ENCODE measurements at places on chromosomes 13 and 19. TPM values are rescaled to one million over a fixed set of nuclear protein-coding genes. Genes with fewer than 3 reads are reported as not detected.

DNA sequence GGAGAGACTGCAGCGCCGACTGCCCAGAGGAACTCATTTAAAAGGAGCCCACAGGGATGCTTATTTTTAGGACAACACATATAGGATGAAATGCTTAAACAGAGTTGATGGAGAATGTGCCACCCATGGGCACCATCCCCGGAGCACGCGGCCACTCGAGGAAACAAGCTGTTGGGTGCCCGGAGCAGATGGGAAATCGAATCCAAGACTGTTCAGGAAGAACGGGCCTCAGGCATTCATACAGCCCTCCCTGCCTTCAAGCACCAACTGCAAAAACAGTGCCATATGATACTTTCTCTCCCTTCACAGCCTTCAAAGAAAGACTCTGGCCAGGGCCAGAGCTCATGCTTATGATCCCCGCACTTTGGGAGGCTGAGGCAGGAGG is 40.2 kb downstream of the RAB20 start:
- no peak for DNase-seq

- no peak for DNase-seq
Observed at GRCh38 chr19:58396691-58397532, 1.5 kb downstream of the RNF225 start.

DNA sequence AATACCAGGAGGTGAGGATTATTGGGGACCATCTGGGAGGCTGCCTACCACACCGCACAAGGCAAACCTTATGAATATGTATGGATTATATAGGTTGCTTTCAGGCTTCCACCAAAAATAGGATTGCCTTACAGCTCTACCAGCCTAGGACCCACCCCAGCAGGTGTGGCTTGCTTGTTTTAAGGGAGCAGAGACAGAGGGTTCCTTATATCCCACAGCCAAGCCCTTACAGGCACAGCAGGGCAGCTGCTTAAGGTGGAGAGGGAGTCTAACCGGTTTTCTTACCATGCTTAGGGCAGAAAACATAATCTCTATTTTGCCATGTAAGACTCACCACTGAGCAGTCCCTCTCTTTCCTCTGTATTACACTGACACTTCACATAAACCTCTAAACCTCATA is 16.1 kb upstream of the TTYH1 start:
- no peak for DNase-seq

DNA sequence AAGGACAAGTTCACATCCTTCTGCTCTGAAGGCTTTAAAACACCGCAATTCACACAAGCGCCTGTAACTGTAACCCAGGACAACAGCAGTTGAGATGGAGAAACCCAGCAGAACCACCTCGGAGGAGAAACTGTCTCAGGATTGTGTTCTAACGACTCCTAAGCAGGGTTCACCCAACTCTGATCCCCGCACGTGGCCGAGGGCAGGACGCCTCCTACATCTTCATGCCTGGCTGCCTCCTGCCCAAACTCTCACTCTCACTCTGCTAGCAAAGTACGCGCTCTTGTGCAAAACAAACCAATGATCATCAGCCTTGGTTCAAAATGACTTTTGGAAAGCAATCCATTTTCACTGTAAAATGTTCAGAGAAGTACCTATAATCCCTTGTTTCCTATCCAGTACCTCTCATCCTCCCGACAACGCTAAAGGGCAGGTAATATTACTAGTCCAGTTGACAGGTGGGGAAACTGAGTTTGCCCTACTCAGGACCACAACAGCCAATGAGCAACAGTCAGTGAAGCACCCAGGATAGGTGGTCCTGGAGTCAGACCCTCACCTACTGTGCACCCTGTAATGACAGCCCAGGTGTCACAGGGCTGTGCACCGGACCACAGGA is 25.6 kb downstream of the EPS15L1 start:
- no peak for DNase-seq

DNA sequence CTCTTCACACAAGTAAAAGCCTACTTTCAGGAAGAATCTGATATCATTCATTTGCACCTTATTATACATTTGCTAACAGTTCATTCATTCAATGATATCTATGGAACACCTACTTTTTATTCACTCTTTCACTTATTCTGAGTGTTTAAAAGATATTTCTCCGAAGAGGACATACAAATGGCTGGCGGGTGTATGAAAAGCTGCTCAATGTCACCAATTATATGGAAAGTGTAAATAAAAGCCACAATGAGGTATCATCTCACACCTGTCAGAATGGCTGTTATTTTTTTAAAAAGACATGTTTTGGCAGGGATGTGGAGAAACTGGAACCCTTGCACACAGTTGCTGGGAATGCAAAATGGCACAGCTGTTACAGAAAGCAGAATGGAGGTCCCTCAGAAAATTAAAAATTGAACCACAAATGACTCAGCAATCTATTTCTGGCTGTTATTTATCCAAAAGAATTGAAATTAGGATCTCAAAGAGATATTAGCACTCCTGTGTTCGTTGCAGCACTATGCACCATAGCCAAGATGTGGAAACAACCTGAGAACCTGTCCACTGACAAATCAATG is 127.6 kb upstream of the IRS2 start:
- no peak for DNase-seq

GRCh38 chr13:25857830-25858229 is 194.0 kb downstream of the SHISA2 start:
- no peak for DNase-seq

DNA sequence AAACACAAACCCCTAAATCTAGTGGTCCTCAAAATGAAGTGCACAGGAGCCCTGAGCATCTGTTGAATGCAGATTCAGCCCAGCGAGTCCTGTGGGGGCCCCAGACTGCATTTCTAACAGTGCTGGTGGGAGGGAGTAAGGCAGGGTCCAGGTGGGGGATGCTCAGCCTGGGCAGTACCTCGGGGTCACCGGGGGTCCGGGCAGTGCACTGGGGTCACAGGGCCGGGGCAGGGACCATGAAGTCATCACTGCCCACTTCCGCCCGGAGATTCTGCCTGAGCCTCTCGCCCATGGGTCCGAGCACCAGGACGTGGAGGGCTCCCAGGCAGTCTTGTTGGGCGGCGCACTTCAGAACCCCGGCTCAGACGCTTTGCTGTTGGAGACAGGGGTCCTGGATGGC is 838 bp upstream of the ATP4B start:
- no peak for DNase-seq

DNA sequence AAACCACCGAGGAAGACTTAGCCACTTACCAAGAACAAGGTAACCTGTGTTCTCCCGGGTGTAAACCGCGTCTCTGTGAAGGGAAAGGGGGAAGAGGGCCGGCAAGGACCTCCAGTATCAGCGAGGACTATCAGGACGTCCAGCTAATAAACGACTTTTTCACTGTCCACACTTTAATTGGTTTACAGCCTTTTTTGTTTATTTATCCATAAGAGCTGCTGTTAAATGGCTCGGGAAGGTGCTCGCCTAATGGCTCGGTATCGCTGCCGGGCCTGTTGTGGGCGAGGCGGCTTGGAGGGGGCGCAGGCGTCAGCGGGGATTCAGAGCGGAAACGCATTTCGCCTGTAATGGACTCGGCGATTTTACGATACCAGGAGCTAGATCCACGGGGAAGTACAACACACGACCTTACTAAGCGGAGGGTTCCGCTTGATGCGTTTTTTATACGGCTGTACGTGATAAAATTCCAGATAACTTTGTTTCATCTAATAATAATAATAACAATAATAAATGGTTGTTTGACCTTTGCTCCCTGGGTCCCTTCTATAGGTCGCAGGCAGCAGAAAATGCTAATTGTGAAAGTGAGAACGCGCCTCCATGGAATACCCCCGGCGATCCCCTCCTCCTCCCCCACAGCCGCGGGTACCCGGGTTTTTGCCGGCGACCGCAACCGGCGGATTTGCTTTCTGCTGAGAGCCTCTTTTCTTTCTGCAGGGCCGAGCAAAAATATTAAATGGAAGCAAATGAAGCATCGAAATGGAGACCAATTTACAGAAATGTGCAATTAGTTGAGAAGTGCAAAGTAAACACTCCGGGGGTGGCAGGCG is 2.5 kb upstream of the PDX1 start:
- DNase-seq, result no peak

- DNase-seq, result no peak
Observed at GRCh38 chr19:8148410-8149260, 757 bp downstream of the FBN3 start.

DNA sequence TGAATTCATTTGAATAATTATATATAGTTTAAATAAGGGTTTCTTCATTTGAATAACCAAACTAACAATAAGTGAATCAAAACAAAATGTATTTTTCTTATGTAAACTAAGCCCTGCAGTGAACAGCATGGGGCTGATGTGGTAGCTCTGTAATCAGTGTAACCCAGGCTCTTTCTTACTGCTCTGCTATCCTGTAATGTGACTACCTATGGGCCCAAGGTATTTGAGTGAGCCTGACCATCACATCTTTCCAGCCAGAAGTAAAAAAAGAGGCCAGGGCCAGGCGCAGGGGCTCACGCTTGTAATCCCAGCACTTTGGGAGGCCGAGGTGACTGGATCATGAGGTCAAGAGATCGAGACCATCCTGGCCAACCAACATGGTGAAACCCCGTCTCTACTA is 494.6 kb downstream of the DCT start:
- no peak for DNase-seq

GRCh38 chr19:51166846-51167490 is 24.9 kb downstream of the SIGLEC7 start:
- DNase-seq, result no peak

DNA sequence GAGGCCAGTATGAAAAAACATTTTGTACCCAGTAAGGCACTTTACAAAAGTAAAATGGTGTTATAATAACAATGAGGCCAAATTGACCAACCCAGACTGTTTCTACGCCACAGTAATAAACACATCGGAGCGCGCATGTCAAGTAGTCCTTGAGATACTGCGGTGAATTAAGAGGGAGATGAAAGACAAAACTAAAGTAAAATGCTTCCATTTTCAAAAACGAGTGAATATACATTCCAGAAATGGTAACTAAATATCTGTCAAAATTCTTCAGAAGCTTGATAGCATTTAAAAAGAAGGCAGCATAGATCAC is 19.0 kb downstream of the N4BP2L1 start:
- no peak for DNase-seq

DNA sequence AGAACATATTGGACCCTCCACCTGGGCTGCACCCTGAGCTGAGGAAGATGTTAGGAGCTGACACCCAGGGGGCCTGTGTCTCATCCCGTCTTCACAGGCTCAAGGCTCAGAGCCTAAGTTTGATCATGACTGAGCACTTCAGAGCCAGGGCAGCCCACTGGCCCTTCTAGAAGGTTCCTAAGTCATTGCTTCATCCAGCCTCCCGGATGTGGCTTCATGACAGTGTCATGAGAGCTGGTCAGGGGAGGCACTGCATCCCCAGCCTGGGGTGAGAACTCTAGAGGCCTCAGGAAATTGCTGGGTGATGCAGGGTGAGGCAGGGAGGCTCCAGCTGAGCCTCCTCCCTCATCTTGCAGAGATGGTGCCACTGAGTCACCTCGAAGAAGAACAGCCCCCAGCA is 24.9 kb upstream of the PIK3R2 start:
- no peak for DNase-seq

GRCh38 chr19:6216996-6217751 is 62.6 kb downstream of the MLLT1 start:
- no peak for DNase-seq

DNA sequence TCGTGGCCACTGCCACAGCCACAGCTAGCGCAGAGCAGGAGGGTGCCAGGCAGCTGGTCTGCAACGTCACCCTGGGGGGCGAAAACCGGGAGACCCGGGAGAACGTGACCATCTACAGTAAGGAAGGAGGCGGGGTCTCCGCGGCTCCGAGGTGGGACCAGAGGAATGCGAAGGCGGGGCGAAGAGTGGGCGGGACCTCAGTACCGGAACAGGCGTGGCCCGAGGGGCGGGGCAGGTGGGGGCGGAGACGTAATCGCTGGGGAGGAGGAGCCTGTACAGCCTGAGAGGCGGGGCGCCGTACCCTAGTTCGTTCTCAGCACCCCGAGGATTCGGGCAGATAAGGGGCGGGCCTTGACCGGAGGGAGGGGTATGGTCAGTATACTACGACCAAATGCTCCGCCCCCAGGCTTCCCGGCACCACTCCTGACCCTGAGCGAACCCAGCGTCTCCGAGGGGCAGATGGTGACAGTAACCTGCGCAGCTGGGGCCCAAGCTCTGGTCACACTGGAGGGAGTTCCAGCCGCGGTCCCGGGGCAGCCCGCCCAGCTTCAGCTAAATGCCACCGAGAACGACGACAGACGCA is 2.5 kb downstream of the ICAM5 start:
- peak; percentile 87 for DNase-seq

DNA sequence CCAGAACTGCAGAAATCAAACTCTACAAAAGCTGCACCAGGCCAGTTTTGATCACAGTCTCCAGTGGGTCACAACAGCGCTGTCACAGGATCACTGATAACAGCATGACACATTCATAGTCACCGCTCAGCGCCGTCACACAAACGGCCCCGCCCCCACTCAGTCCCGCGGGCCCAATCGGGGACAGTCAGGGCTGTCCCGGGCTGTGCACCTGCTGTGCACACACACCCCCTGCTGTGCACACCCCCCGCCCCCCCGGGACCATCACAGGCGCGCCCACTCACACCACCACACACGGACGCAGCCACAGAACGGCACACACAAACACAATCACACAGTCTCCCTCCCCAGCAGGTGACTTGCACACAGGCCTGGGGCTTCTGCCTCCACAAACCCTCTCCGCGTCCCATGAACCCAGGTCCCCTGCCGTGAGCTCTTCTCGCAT is 435 bp upstream of the ZNF382 start:
- peak; percentile 79 for DNase-seq

- DNase-seq, result no peak
Observed at GRCh38 chr19:33887891-33888290, 91.2 kb downstream of the KCTD15 start.

- no peak for DNase-seq
Observed at GRCh38 chr13:32791545-32792172, 205.4 kb downstream of the PDS5B start.

The TYROBP gene
- 88.7 TPM for total RNA-seq

The NCLN gene
- total RNA-seq, result 48.9 TPM

The BRME1 gene
- total RNA-seq, result 0.62 TPM

The LILRA1 gene
- 0.97 TPM for total RNA-seq

The CLEC4G gene
- 7.3 TPM for total RNA-seq

The DCUN1D2 gene
- 94.3 TPM for total RNA-seq

The ADAMTSL5 gene
- total RNA-seq, result 18.9 TPM

The KLK11 gene
- total RNA-seq, result 2.6 TPM
